ENCODE measurements at places on chromosomes 4 and X. TPM values are rescaled to one million over a fixed set of nuclear protein-coding genes. Genes with fewer than 3 reads are reported as not detected.

GRCh38 chr4:68673143-68673542 lies 2.7 kb upstream of the UGT2B15 start:
- no peak for DNase-seq

DNA sequence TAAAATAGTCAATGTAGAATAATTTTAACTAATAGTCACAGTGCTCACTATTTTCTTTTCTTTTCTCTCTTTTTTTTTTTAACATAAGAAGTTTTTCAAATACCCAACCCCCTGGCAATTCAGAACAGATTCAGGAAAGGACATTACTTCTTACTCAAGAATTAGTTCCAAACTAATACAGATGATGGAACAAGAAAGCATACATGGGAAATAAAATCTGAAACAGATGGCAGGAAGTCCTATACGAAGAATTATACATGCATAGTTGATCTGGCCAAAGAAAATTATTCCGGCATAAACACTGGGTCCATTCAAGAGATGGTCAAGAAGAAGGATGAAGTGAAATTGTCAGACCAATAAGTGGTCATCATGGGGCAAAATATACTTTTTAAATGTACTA lies 614.4 kb upstream of the INTU start:
- DNase-seq: no peak

DNA sequence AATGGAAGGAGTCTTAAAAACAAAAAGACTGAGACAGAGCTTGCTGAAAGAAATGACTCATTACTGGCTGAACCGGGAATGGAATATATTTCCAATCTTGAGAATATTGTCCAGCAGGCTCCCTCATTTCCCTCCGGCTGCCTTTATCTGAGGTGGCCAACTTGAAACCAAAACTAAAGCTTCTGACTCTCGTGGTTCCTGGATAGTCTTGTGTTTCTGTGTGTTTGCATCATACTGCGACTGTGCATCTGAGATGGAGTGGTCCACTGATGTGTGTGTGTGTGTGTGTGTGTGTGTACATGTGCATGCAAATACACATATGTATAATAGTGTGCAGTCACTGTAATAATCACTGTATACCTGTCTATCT lies 145.6 kb upstream of the SCML1 start:
- DNase-seq: no peak

GRCh38 chr4:140162596-140162995 lies 8.6 kb upstream of the MAML3 start:
- no peak for DNase-seq

GRCh38 chrX:33190016-33190415 lies 21.3 kb downstream of the DMD start:
- no peak for DNase-seq

GRCh38 chrX:40156470-40157227 lies 58.9 kb upstream of the BCOR start:
- no peak for DNase-seq

- DNase-seq: no peak
These were observed 11.0 kb upstream of the CLDN24 start for GRCh38 chr4:183333202-183333601.

DNA sequence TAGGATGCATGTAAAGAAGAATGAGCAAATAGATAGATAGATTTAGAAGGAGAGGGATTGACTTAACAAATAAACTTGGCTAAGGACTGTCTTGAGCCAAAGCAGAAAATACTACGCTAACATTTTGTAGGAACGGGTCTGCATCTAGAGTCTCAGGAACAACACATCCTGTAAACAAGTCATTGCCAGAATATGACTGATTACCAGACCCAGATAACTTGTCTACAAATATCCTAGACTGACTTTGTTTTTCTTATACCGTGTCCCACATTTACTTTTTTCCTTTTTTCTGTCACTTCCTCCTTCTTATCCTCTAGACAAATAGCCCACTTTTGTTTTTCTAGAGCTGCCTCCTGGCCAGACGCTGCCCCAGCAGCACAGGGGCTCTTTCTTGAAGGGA lies 393.6 kb downstream of the PDGFC start:
- no peak for DNase-seq

GRCh38 chr4:102901804-102902203 lies 33.0 kb downstream of the CISD2 start:
- DNase-seq: no peak

- no peak for DNase-seq
These were observed 63.5 kb downstream of the GEMIN8 start for GRCh38 chrX:13966071-13966792.

DNA sequence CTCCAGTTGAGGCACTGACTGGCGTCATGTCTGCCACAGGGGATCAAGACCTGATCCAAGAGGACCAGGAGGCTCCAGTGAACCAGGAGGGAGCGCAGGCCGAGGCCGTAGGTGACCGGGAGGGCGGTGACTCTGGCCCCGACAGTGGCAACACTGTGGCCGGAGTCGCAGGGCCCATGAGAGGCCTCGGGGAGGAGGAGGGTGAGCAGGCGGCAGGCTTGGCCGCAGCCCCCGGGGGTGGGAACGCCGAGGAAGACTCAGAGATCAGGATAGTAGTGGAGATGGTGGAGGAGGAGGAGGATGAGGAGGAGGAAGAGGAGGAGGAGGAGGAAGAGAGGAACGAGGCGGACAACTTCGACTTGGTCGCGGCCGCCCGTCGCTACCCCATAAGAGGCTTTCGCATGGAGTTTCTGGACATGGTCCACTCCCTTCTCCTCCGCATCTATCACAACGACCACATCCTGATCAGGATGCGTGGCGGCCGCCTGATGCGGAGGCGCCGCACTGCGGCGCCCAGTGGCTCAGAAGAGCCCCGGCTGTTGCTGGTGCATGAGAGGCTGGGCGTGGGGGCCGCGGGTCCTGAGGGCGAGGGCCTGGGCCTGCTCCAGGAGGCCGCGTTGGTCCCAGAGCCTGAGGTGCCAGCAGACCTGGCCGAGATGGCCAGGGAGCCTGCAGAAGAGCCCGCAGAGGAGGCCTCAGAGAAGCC lies 560 bp downstream of the CT47C1 start:
- DNase-seq: no peak

Gene OCRL
- 16.7 TPM for total RNA-seq

Gene ANTXR2
- 77.4 TPM for total RNA-seq

Gene CYBB
- total RNA-seq: 25.5 TPM

Gene PPBP
- 1.3 TPM for total RNA-seq

Gene CT47B1
- total RNA-seq: not detected

Gene PLP1
- total RNA-seq: 3.4 TPM
